ENCODE measurements at places on chromosomes 3 and 15.
A peak's percentile ranks its signal among the peaks of the same experiment; 100 is the strongest.

DNA sequence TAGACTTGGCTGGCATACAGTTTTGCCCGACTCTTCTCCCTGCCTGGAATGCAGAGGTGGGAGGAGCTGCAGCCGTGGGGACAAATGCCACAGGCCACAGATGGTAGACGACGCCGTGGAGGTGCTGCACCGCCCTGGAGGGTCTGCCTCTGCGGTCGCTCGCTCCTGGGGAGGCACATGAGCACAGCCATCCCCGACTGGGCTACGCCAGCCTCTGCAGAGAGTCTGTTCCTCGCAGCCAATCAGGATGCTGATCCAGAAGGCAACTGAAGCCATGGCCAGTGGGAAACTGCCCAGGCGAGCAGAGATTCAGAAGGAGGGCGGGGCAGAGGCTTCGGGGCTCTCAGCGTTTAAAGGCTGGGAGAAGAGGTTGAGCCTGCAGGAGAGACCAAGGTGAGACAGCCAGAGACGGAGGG, 11.9 kb upstream of the LRRC15 start:
- H3K27me3 ChIP-seq = peaks cover 32% of the 10 kb centered on the region
- H3K27ac ChIP-seq = no peak overlapping the region
- DNase-seq = no peak
- H3K36me3 ChIP-seq = no peaks in the 10 kb centered on the region
- H3K4me3 ChIP-seq = no peak overlapping the region

- H3K4me3 ChIP-seq = no peak overlapping the region
- no peak for DNase-seq
- H3K27me3 ChIP-seq = no peaks in the 10 kb centered on the region
- H3K36me3 ChIP-seq = peaks cover 7% of the 10 kb centered on the region
Measured at GRCh38 chr3:11548721-11549131, 95.0 kb downstream of the VGLL4 start.

GRCh38 chr15:88533376-88533775, 13.1 kb downstream of the DET1 start:
- H3K36me3 ChIP-seq = peaks cover 21% of the 10 kb centered on the region
- H3K4me1 ChIP-seq = no peaks in the 10 kb centered on the region

- no peaks in the 10 kb centered on the region for H3K36me3 ChIP-seq
- no peak overlapping the region for H3K27ac ChIP-seq
- no peak for DNase-seq
Measured at GRCh38 chr15:98003518-98003917, 43.0 kb downstream of the ARRDC4 start.

DNA sequence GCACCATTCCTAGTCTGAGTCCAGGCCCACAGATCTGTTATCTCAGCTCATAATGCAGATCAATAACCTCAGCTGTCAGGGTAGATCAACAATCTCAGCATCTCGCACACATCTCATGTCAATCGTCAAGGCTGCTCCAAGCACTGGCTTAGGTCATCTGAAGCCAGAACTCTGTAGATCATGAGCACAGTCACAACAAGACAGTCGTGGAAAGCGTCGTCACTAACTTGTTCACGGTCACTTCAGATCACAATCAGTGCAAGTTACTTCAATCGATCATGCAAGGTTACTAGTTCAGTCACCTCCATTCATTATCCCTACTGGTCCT, 71.8 kb downstream of the RBPMS2 start:
- peak overlapping the region; percentile 85 for H3K4me3 ChIP-seq
- no peaks in the 10 kb centered on the region for H3K36me3 ChIP-seq
- peak overlapping the region; percentile 91 for H3K27ac ChIP-seq
- peaks cover 48% of the 10 kb centered on the region for H3K4me1 ChIP-seq
- DNase-seq = no peak
- H3K27me3 ChIP-seq = no peaks in the 10 kb centered on the region

- H3K4me3 ChIP-seq = no peak overlapping the region
- no peaks in the 10 kb centered on the region for H3K36me3 ChIP-seq
- H3K27ac ChIP-seq = no peak overlapping the region
- H3K4me1 ChIP-seq = no peaks in the 10 kb centered on the region
- H3K27me3 ChIP-seq = peaks cover 18% of the 10 kb centered on the region
- DNase-seq = no peak
Measured at GRCh38 chr15:33545866-33546265, 235.1 kb downstream of the RYR3 start.

DNA sequence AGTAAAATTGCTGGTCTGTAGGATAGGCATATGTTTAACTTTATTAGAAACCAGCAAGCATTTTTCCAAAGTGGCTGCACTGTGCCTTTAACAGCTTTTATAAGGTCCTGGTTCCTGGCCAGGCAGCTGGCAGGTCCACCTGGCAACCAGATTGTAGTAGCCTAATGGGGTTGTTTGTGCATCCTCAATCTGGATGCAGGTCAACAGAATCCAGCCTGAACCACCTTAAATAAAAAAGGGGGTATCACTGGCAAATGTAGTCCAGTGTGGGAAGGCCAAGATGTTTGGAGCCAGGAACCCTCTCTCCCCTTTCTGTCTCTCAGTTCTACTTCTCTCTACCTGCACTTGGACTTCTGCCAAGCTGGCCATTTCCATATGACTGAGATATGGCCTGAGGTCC, 200.3 kb downstream of the ZNF621 start:
- no peak overlapping the region for H3K4me3 ChIP-seq
- H3K36me3 ChIP-seq = peaks cover 15% of the 10 kb centered on the region
- no peak for DNase-seq
- H3K27me3 ChIP-seq = peaks cover 6% of the 10 kb centered on the region

- H3K36me3 ChIP-seq = peaks cover 2% of the 10 kb centered on the region
- H3K27me3 ChIP-seq = no peaks in the 10 kb centered on the region
- no peak overlapping the region for H3K4me3 ChIP-seq
- H3K4me1 ChIP-seq = no peaks in the 10 kb centered on the region
- no peak overlapping the region for H3K27ac ChIP-seq
Measured at GRCh38 chr3:144375088-144375487, 403.5 kb downstream of the DIPK2A start.

GRCh38 chr15:32878869-32879805, 161.3 kb downstream of the GREM1 start:
- no peak for DNase-seq
- H3K4me3 ChIP-seq = no peak overlapping the region
- peaks cover 38% of the 10 kb centered on the region for H3K4me1 ChIP-seq
- peak overlapping the region; percentile 72 for H3K27ac ChIP-seq
- H3K27me3 ChIP-seq = no peaks in the 10 kb centered on the region

- H3K4me1 ChIP-seq = no peaks in the 10 kb centered on the region
- no peak overlapping the region for H3K27ac ChIP-seq
- H3K36me3 ChIP-seq = no peaks in the 10 kb centered on the region
- no peak for DNase-seq
Measured at GRCh38 chr3:193346259-193346658, 32.3 kb downstream of the ATP13A5 start.

DNA sequence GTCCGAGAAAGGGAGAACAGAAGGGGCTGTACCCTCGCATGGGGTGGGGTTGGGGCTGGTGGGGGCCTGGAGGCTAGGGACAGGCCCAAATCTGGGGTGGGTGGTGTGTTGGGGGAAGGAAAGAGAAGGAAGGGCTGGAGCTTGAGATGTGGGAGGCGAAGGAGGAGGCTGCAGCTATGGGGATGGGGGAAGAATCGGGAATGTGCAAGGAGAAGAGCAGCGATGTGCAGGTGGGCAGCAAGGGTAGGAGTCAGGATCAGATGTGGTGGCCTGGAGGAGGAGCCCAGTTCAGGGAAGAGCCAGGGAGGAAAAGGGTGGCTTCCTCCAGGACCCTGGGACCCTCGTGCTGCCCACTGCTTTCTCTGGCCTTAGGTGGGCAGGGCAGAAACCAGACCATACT, 21.2 kb downstream of the ZNF35 start:
- peaks cover 9% of the 10 kb centered on the region for H3K36me3 ChIP-seq
- peaks cover 4% of the 10 kb centered on the region for H3K4me1 ChIP-seq
- H3K27ac ChIP-seq = peak overlapping the region; percentile 33
- no peaks in the 10 kb centered on the region for H3K27me3 ChIP-seq
- H3K4me3 ChIP-seq = no peak overlapping the region

DNA sequence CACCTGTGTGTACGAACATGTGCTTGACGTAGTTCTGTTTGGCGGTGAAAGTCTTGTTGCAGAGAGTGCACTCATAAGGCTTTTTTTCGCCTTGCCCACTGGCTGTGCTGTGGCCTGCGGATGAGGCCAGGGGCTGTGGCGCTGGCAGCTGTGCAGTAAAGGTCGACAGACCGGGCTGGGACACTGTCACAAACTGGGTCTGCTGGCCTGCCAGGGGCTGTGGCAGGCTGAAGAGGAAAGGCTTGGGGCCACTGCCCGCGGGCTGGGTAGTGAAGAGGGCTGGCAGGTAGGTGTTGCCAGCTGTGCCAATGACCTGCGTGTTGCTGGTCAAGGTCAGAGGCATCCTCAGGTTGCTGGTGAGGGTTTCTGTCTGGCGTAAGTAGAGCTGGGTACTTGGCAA, 56.4 kb downstream of the TIGIT start:
- no peaks in the 10 kb centered on the region for H3K4me1 ChIP-seq
- DNase-seq = no peak
- no peak overlapping the region for H3K4me3 ChIP-seq
- H3K36me3 ChIP-seq = peaks cover 22% of the 10 kb centered on the region
- no peak overlapping the region for H3K27ac ChIP-seq
- no peaks in the 10 kb centered on the region for H3K27me3 ChIP-seq

DNA sequence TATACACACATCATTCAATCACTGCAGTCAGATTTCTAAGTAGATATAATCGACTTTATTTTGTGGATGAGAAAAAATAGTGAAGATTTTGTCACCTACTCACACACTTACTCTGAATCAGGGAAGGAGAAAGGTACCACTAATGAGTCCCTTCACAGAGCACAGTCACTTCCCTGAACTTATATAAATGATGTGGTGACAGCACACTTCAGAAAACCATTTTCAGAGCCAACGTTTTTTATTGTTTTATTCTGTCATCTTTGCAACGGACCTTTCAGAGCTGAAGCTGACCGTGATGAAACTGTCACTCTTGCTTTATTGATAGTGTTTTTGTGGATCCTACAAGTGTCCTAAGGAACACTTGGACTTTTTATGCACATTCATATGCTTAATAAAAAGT, 956.6 kb downstream of the SQOR start:
- no peaks in the 10 kb centered on the region for H3K27me3 ChIP-seq
- no peaks in the 10 kb centered on the region for H3K36me3 ChIP-seq
- H3K27ac ChIP-seq = no peak overlapping the region
- no peaks in the 10 kb centered on the region for H3K4me1 ChIP-seq

- no peaks in the 10 kb centered on the region for H3K27me3 ChIP-seq
- DNase-seq = no peak
- H3K27ac ChIP-seq = no peak overlapping the region
Measured at GRCh38 chr3:141811348-141811747, 48.1 kb downstream of the GRK7 start.

DNA sequence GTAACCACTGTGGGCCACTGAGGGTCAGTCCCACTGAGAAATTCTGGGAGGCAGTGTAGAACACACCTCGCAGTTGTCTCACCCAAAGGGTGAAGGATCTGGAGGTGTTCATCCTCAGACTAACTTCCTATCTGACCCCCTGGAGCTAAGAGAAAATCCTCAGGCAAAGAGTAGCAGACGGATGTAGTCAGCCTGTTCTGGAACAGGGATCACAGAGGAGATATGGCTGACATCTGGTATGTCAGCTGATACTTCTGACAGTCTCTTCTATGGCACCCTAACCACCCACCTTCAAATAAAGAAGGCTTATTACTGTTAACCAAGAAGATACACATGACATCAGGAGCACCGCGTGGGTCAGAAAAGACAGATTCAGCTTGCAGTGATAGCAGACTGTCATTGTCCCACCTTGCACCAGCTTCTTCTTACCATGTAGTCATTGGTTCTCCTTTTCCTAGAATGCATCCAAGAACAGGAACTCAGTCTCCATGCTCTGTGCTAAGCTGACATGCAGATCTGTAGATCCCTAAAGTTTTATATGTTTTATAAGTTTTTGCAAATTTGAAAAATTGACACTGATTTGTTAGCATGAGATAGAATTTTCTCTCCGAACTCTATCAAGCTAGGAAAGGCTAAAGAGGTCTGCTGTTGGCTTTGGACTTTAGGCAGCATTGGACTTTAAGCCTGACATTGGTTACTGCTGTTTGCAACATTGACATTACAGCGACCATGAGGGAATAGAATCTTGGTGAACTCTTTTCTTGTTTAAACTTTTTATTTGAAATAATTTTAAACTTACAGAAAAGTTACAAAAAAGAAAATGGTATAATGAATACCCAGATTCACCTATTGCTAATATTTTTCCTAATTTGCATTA, 60.4 kb downstream of the KBTBD12 start:
- peaks cover 10% of the 10 kb centered on the region for H3K27me3 ChIP-seq
- no peak overlapping the region for H3K4me3 ChIP-seq
- DNase-seq = no peak
- no peak overlapping the region for H3K27ac ChIP-seq
- peaks cover 1% of the 10 kb centered on the region for H3K36me3 ChIP-seq

DNA sequence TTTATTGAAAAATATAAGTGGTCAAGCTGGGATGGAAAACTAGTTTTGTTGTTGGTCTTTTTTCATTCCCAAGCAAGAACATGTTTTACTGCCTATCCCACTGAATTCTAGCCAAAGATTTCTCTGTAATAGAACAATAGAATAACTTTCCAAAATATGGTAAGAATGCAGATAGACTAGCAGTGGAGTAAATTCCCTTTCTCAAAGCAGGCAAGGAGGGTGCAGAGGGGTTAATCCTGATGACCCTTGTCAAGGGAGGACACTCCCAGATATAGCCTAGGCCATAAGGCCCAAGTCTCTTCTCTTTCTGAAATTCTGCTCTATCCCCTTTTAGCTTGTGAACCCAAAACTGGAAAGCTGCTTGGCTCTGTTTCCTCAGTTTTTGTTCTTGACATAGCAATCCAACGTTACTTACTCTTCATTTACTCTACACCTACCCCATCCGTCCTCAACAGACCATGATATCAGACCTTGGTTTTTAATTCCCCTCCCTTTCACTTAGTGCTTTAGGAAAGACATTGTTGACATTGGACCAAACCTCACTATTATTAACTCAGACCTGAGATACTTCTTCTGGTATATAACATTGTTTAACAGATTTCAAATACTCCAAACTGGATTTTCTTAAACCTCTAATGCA, 453.6 kb upstream of the THBS1 start:
- H3K4me1 ChIP-seq = peaks cover 65% of the 10 kb centered on the region
- no peak for DNase-seq
- no peaks in the 10 kb centered on the region for H3K27me3 ChIP-seq
- H3K36me3 ChIP-seq = no peaks in the 10 kb centered on the region
- H3K27ac ChIP-seq = peak overlapping the region; percentile 96
- H3K4me3 ChIP-seq = no peak overlapping the region

DNA sequence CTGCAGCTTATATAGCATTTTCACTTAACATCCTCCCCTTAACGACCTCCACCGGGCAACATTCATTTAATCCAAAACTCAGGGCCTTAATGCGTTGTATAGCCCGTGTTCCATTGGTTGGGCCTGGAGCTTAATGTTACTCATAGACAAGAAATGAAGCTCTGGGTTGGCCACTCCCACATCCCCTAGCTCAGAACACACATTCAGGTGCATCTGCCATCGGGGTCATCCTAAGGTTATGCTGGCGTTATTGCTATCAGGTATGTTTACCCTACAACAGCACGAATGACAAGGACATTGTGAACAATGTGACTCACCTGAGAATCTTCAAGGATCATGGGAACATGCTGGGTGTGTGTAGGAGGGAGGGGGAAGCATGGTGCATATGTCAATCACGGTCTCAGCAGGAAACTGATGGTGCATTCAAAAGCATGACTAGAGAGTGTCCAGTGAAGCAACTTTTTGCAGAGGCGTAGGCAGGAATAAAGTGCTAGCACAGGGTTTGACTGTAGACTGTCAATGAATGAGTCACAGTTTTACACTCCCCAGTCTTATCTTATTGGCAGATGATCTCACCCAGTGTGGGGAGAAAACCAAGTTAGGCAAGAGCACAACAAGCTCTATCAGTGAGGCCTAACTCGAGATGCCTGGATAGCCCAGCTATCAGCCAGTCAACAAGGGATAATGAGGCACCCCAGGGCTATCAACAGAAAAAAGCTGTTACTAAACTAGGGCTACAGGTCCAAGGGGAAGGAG, 402.1 kb upstream of the MCTP2 start:
- no peaks in the 10 kb centered on the region for H3K27me3 ChIP-seq
- no peak for DNase-seq
- H3K4me3 ChIP-seq = no peak overlapping the region
- peaks cover 4% of the 10 kb centered on the region for H3K4me1 ChIP-seq
- no peaks in the 10 kb centered on the region for H3K36me3 ChIP-seq
- H3K27ac ChIP-seq = peak overlapping the region; percentile 12
